Activated T-cell treated with anti-CD3 and anti-CD28 coated beads, Interleukin-2, amount 50 U/mL, for 72 hours (primary cell): ENCODE measurements at places on chromosomes 1 and 21. TPM values are rescaled to one million over a fixed set of nuclear protein-coding genes. Genes with fewer than 3 reads are reported as not detected.

- no peak for DNase-seq
Observed at GRCh38 chr1:92459871-92460320, 26.8 kb downstream of the GFI1 start.

DNA sequence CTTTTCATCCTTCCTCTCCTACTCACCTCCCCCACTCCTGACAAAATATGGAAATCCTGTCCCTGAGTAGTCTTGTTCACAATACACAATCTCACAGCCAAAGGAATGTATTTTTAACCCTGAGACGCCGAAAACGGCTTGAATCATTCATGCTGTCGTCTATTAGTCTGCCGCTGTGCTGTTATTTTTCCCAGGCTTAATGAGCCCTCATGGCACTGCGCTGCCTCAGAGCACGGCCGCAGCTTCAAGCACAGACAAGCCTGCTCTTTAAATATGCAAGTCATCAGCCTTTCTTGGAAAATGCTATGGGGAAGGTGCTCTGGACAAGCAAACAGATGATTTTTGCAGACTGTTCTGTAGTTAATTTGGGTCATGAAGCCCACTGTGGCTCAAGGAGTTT is 302.7 kb downstream of the DISC1 start:
- DNase-seq, result no peak

Gene HFM1
- not detected for total RNA-seq

DNA sequence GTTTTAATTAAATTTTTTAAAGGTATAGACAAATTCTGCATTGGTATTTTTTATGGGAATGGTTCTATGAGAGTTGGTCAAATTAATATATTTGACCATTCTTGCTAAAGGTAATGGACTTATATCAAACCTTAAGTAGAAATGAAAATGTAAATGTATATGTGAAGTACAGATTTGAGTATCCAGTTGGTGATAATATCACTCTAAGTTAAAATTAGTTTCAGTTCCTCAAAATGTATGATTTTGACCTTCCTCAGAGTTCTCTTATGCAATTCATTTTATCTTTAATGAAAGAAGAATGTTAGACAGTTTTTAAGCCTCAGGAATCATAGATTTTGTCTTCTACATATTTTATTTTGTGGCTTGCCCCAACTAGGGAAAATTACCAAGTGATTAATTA is 1291.5 kb upstream of the B3GALT2 start:
- no peak for DNase-seq

GRCh38 chr1:184545601-184546000 is 158.8 kb downstream of the C1orf21 start:
- DNase-seq, result no peak

GRCh38 chr1:199282751-199283305 is 644.0 kb downstream of the PTPRC start:
- DNase-seq, result no peak

Gene CRYBG2
- total RNA-seq, result 1.6 TPM

GRCh38 chr1:169484683-169485430 is 887 bp downstream of the SLC19A2 start:
- DNase-seq, result no peak

Gene PRR9
- not detected for total RNA-seq

- no peak for DNase-seq
Observed at GRCh38 chr1:180262628-180263488, 32.8 kb downstream of the LHX4 start.

Gene TMEM200B
- 0.46 TPM for total RNA-seq

DNA sequence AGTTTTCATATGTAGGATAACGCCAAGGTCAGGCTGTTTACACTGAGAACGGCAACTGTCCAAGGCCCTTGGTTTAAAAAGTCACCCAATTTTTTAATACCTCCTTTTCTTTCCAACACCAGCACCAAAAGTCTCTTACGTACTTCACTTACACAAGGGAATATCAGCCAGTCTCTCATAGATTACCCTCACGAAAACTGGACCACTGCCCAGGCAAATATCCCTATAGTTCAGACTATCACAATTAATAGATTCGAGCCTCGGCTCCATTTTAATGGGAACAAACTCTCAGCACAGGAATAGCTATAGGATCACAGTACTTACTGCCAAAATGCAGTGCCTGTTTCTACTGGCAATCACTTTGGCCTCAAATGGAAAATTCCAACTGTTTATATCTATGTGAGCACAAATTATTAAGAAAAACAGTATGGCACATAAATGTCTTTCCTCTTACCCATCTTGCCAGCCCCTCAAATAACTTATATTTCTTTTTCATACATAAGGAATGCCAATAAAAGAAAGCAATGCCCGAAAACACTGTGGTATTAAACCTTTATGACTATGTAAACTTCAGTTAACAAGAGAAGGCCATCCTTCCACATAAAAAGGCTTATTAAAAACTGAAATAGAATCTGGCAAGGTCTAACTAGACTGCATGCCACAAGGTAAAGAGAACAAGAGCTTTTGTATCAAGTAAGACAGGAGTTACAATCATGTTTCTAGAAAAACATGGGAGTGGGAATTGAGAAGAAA is 97.8 kb downstream of the SLC45A1 start:
- DNase-seq, result no peak

- DNase-seq, result no peak
Observed at GRCh38 chr21:39900491-39900890, 33.3 kb downstream of the PCP4 start.

Gene FHAD1
- total RNA-seq, result 0.49 TPM

Gene ADGRL2
- total RNA-seq, result not detected

GRCh38 chr1:216916890-216917438 is 193.7 kb upstream of the ESRRG start:
- no peak for DNase-seq

DNA sequence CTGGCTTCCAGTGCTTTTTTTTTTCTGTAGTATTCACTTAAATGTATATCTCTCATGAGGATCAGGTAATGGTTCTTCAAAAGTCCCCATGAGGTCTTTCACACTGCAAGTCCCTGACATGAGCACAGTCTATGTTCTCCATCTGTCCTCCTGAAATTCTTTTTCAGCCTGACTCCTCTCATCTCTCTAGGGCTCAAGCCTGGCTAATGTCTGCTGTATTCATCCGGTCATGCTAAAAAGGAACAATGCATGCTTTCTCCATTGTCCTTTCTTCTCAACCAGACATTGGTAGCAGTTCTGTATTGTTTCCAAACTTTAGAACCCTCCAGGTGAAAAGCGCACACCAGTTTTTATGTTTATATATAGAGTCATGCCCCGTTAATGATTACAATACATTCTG is 368.3 kb upstream of the OLFM3 start:
- DNase-seq, result no peak

- DNase-seq, result peak; percentile 75
Observed at GRCh38 chr1:24536391-24536840, 19.5 kb upstream of the NCMAP start.

Gene FAM72A
- total RNA-seq, result 46.0 TPM

GRCh38 chr21:38646213-38646837 is 148.0 kb upstream of the ERG start:
- DNase-seq, result peak; percentile 40

DNA sequence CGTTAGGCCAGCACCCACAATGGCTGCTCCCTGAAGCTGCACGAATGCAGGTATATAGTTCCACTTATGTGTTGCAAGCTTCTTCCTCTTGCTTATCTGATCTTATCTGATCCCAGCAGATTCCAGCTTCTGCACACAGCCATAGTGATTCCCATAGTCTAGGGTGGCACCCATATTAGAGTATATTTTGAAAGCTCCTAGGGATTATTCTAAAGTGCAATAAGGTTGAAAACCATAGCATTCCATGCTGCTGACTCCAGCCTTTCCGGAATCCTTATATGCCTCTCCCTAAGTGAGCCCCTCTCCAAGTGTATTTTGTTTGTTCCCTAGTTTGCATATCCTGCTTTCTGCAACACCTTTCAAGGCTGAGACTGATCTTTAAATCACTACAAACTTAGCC is 432.0 kb downstream of the SETD4 start:
- no peak for DNase-seq

DNA sequence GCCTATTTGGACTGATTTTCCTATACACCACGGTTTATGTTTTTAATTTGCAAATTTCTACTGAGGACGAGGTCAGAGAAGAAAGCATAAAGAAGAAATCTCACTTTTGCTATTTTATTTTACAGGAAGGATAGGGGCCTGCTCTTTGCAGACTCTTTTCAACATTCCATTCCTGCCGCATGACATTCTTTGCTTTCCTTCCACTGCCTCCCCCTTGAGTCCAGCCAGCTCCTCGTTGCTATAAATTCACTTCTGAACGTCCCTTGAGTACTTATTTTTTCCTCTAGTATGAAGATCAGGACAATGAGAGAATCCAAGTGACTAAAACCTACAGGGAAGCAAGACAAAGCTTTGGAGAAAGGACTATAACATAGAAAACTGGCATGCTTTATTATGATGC is 53.4 kb upstream of the PTGFR start:
- DNase-seq, result no peak

DNA sequence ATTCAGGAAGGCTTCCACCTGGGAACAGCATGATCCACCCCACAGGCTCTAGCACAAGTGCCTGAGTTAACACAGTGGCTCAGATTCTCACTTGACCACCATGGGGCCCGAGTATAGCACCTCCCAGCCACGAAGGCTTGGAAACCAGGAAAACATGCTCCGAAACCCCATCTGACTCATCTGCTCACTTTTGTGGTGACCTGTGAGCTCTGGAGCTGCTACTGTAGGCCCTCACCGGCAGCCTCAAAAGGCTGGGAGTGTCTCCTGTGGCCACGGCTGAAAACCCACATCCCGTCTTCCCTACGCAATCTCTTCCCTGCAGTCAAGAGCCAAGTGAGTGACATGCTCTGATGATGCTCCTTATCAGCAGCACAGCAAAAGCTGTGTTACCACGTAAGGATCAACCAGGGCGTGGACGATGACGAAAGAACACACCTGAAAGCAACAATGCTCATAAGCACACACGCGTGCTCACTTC is 81.4 kb downstream of the TGFBR3 start:
- peak; percentile 84 for DNase-seq

- DNase-seq, result no peak
Observed at GRCh38 chr21:37183749-37184148, 83.4 kb downstream of the VPS26C start.

DNA sequence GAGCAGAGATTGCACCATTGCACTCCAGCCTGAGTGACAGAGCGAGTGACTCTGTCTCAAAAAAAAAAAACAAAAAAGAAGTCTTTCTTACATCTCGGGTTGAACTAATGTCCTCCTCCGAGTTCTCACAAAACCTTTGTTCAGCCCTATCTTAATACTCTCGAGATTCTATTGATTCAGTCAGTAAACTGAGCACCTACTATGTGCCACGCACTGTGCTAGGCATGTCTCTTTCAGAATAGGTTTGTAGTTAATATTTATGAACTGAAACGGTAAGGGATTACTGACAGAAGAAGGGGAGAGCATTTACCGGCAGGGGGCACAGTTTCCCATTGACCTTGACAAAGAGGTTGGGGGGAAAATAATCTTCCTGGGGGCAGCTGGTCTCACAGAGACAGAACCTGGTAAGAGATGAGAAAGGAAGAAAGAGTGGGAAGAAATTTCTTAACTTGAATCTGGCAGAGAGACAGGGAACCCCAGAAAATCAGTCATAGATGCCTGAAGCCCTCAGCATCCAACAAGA is 3.4 kb downstream of the PIAS3 start:
- DNase-seq, result no peak

- no peak for DNase-seq
Observed at GRCh38 chr1:170521818-170522217, 10.1 kb upstream of the GORAB start.

DNA sequence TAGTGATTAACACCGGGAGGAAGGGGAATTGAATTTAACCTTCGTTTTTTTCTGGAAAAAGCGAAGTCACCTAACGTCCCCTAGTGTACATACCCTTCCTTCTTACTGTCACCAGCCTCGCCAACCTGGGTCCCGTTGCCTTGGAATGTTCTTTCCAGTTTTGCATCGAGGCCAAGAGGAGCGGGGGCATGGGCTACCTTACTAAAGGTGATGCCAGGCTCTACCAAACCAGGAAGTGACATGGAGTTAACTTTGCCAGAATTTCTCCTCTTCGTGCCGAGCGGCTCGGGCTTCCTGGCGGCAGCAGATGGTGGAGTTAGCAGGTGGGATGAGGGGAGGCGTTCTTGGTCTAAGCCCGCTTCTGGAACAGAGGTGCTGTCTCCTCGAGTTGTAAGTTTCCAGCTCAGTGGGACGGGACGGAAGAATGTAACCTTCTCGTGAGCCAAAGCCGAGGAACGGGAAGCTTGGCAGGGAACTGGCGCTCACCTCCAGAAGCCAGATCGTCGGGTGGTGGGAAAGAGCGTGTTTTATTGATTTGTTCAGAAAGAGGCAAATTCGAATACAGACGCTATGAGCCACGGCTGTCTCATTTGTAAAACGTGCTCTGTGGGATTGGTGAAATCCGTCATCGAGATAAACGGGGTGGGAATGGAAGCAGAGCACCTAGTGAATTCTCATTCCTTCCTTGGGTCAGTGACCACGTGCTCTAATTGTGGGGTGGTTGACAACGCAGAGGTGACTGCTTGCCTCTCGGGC is 486 bp downstream of the NIPAL3 start:
- peak; percentile 10 for DNase-seq

GRCh38 chr1:180800945-180801344 is 111.8 kb upstream of the KIAA1614 start:
- DNase-seq, result no peak

Gene ASCL5
- total RNA-seq, result 0.22 TPM

DNA sequence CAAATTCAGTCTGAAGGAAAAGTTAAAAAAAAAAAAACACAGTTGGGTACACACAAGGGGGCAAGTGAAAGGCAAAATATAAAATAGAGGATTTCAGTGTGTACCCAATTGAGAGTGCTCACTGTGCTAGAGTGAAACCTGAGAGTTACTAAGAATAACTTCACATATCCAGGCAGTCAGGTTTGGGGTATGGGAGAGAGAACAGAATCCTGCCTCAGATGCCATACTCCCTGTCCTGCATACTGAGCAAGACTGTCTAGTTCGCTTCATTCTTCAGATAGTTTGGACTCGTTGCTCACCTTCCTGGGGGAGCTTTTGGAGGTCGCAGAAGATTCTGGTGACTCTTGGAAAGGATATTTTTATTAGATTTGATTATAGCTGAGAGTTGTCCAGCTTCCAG is 20.4 kb downstream of the CEP85 start:
- DNase-seq, result no peak

Gene TRNP1
- total RNA-seq, result 0.96 TPM

- no peak for DNase-seq
Observed at GRCh38 chr1:183090391-183091006, 67.3 kb downstream of the LAMC1 start.

DNA sequence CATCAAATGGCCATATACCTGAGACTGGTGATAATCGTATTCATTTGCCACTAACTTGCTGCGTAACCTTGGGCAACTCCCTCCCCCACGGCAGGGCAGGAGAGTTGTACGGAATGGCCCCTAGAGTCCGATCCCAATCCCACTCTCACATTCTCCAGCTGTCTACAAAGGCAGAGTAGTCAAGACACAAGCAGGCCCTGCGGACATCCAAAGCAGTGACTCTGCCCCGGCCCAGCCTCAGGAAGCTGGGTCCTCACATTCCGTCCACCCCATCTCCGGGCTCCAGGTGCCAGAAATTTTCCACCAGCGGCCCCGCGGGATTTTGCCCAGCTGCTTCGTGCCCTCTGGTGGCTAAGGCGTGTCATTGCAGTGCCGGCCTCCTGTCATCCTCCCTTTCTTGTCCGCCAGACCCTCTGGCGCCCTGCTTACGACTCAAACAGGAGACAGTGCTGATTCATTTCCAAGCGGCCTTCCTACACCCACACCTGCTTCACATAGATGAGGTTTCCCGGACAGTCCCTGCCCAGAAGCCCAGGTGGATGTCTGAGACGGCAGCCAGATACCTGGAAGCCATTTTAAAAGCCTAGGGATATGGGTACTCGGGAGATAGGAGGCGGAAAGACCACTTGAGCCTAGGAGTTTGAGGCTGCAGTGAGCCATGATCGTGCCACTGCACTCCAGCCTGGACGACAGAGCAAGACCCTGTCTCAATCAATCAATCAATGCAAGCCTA is 2.9 kb upstream of the S100A2 start:
- DNase-seq, result peak; percentile 89
